NCI-H1436 treated with DMSO at 0.1 percent for 48 hours (cell line): ENCODE measurements at places on chromosomes 1 and 21.

DNA sequence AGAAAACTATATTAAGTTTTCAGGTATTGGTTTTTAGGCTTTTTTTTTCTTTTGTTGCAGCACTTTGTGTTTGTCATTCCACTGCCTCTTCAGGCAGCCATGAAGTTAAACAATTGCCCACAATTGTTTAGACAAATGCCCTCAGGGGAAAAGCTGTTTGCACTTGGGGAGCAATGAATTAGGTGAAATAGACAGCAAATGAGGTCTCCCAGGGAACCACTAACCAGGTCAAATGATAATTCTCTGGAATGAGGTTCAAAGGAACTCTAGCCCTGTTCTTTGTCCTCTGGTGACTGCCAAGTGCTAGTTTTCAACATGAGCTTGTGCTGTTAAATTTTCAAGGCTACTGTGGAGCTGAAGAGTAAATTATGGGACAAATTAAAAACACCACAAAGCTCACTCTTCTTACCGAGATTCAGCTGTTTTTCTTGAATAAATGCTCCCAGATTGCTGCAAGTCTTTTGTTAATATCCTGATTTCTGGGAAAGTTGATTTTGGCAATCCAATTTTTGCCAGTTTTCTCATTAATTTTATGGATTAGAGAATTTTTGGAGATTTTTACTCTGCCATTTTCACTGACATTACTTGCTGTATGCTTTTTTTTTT lies 15.1 kb upstream of the MAB21L3 start:
- no peak for DNase-seq

- no peak for DNase-seq
Observed at GRCh38 chr1:202956969-202957368, 1.1 kb downstream of the ADIPOR1 start.

DNA sequence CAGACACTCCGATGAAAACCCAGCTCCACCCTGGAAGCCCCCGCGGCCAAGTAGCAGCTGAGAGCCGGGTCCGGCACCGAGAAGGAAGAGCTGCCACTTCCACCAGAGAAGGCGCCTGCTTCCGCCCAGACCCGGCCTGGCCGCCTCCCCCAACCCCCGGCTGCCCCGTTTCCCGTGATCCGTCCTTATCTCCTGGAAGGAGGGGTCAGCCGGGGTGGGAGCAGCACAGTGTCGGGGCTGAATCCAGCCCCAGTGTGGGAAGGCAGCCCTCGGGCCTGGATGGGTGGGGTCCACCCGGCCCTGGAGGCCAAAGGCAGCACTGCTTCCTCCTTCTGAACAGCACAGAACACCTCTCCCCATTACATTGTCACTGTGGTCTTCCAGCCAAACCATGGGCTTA lies 69.4 kb downstream of the MEGF6 start:
- no peak for DNase-seq

GRCh38 chr1:38111589-38111988 lies 65.0 kb upstream of the POU3F1 start:
- no peak for DNase-seq

DNA sequence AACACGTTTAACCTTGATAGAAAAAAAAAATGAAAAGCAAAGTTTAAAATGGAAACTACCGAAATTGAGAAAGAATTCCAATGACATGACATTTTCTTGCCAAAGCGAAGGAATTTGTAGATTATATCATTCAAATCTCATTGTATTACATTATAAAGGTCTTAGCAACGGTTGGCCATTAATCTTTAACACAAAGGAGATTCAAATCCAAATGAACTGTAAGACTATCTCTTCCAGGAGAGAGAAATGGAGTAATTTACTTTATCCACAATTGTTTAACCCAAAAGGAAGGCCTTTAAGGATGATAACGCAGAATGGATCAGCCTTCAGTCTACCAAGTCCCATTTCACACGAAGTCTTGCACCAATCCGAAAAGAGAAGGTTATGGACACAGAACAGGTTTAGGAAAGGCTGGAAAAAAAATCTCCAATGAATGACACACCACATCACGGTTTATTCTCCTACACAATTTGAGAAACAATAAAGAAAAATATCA lies 1.5 kb downstream of the ENAH start:
- DNase-seq, result no peak

DNA sequence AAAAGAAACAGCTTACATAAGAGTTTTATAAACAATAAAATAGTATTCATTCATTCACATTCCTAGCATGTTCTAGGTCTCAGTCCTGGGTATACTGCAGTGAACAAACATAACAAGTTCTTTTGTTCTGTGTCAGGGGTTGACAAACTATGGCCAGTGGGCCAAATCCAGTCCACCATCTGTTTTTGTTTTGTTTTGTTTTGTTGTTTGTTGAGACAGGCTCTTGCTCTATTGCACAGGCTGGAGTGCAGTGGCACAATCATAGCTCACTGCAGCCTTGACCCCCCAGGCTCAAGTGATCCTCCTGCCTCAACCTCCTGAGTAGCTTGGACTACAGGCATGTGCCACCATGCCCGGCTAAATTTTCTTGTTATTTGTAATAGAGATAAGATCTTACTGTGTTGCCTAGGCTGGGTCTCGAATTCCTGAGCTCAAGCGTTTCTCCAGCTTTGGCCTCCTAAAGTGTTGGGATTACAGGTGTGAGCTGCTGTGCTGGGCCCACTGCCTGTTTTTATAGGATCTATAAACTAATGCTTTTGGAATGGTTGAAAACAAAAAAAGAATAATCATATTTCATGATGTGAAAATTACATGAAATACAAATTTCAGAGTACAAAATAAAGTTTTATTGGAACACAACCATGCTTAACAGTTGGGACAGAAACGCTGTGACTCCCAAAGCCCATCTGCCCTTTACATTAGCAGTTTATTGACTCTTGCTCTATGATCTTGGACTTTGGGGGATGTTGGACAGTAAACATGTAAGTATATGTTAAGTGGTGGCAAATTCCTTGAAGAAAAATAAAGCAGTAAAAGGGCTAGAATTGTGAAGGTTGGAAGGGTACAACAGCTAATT lies 17.9 kb downstream of the CAPZA1 start:
- no peak for DNase-seq

- no peak for DNase-seq
Observed at GRCh38 chr1:19872190-19872589, 10.0 kb upstream of the OTUD3 start.

DNA sequence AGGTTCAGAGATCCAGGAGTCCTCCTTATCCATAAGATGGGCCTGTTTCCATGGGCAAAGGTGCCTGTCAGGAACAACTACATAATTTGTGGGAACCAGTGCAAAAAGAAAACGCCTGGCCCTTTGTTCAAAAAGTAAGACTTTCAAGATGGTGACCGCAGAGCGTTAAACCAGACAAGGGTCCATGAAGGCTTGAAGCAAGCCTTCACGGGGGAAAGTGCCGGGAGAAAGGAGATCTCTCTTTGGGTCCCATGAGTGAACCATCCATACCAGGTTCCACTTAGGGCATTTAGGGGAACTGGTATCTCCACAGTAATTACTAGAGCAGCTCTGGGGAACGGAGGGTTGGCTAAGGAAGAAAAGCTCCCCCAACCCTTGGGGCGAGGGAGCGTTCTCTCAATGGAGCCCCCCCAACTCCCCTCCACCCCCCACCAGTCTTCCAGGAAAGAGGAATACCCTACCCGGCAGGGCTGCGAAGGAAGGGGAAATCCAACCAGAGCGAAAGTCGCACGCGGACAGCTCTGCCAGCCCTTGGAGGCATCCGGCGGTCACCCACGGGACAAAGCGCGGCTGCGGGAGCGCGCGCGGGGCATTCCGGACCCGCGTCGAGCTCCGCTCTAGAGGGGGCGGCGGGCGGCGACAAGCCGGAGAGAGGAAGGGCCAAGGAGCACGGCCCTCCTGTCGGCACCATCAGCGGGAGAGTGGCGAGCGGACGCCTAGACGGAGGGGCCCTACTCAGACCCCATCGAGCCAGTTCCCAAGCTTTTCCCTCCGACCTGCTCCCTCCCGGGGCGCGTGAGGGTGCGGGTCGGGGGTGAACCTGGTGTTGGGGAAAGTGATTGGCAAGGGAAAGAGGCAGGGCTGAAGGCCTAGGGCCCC lies 687 bp upstream of the RASSF5 start:
- no peak for DNase-seq

DNA sequence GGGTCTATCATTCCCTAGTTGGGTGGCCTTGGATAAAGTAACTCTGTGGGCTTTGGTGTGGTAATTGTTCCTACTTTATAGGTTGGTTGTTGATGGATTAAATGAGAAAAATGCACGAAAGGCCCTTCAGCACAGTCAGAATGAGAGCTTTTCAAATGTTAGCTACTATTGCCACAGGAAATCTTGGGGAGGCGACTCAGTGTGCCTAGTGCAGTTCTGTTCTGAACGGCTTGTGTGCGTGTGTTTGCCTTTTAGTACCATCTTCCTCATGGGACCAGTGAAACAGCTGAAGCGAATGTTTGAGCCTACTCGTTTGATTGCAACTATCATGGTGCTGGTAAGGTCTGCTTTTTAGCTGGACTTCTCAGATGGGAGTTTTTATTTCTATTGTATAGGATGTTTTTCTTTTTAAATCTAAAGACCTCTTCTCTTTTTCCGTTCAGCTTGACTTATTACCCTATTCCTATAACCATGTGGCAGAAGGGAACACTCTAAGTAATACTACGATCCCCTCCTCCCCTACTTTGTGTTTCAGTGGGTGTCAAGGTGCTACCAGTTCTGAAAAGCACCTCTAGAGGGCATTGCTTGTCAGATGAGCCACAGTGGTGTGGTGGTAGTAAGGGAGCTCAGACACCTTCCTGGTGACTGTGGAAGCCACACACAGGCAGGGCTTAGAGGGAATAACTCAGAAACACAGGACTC lies 9.2 kb downstream of the SFT2D2 start:
- no peak for DNase-seq

GRCh38 chr1:61869691-61870109 lies 127.4 kb downstream of the PATJ start:
- no peak for DNase-seq

- DNase-seq, result no peak
Observed at GRCh38 chr1:106325600-106325999, 730.9 kb upstream of the PRMT6 start.

GRCh38 chr1:183945428-183946319 lies 91.9 kb downstream of the COLGALT2 start:
- no peak for DNase-seq

GRCh38 chr1:33176362-33176850 lies 5.4 kb downstream of the TRIM62 start:
- DNase-seq, result no peak

- DNase-seq, result no peak
Observed at GRCh38 chr1:17849216-17849615, 94.1 kb downstream of the ACTL8 start.

DNA sequence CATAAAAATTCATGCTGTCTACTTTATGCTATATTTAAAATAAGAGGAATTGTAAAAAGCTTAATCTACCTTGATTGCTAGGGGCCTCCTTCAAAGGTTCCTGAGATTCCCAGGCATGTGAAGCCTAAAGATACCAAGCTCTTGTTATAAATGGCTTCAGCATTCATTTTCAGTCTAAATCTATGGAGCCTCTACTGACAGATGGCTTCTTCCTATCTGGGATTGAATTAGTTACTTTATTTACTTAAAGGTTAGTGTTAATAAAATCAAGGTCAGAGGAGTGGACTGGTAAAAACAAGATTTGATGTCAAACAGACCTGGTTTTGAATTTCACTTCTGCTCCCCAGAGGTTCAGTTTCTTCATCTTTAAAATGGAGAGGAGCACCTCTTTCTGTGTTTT lies 93.7 kb downstream of the TNNI3K start:
- DNase-seq, result no peak

DNA sequence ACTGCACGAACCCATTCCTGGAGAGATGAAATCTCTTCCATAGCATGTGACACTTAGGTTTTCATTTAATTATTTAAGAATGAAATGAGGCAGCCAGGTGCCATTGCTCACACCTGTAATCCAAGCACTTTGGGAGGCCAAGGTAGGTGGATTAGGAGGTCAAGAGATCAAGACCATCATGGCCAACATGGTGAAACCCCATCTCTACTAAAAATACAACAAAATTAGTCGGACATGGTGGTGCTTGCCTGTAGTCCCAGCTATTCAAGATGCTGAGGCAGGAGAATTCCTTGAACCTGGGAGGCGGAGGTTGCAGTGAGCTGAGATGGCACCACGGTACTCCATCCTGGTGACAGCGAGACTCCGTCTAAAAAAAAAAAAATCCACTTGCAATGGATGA lies 17.8 kb downstream of the L1TD1 start:
- DNase-seq, result no peak

DNA sequence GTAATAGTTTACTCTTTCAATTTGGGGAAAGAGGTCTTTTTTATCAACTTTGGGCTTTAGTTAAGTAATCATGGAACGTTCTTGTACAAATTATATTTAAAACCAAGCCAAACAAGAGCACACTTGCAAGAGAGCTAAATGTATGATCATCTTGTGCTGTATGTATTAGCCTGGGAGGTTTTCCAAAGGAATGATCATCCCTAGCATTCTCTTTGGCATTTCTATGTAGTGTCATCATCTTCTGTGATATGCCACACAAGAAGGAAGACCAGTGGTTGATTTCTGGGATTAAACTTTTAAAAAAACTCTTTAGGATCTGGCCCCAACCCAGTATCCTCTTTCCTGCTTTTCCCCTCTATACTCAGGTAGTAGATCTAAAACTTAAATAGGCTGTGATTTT lies 38.4 kb upstream of the KCNQ4 start:
- no peak for DNase-seq

DNA sequence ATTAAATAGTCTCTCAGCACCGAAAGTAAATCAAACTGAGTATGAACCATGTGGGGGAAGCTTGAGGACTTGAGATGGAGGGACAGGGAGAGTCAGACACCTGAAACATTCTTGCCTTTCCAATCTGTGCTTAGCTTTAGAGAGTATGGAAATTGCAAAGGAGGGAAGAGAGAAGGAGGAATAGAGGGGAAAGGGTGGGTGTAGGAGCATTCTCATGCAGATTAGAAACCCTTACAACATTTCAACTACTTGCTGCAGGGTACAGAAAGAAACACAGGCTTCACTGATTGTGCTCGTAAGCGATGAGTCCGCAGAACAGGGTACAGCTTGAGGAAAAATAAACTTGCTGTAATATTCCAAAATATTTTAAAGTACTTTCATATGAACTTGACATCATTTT lies 73.8 kb downstream of the NIBAN1 start:
- DNase-seq, result no peak

- DNase-seq, result no peak
Observed at GRCh38 chr1:236403905-236404696, 10.0 kb downstream of the EDARADD start.

DNA sequence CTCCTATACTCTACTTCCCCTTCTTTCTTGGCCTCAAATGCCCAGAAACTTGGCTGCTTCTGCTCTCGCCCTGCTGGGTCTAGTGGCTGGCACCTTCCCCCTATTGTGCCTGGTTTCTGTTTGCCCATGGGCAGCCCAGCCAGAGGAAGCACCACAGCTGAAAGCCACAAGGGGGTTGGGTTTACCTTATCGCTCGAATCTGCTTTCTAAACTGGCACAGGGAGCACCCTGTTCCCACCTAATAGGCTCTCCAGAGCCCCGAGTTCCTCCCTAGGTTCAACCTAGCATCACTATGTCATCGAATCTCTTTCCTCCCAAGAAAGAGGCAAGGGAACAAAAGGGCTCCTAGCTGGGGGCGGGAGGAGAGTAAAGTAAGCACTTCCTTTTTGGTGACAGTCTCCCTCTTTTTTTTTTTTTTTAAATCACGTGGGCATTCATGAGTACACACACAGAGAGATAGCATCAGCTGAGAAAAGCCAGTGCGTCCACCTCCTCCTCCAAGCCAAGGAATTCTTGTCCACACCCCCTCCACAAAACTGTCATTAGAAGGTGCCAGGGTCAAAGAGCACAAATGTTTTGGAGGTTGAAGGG lies 72.8 kb downstream of the PLEKHA6 start:
- no peak for DNase-seq
